Glutamatergic neuron (in vitro differentiated cells): ENCODE measurements at places on chromosomes 5 and 9.

DNA sequence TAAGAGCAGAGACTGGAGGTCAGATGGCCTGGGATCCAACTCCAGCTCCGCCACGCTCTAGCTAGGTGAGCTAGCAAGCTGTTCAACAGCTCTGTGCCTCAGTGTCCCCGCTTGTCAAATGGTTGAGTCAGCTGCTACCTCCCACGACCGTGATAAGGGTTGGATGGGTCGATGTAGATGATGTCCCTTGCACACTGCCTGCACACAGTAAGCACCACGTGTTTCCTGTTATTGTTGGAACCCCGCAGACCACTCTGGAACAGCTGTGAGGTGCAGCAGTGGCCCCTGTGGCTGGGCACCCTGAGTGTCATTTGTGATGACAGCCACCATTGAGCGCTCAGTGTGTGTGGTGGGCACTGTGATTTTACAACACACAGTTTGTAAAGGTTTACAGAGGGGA is 54.0 kb upstream of the CTSL start:
- no peak for DNase-seq

- no peak for DNase-seq
Observed at GRCh38 chr9:129183495-129184218, 5.6 kb upstream of the IER5L start.

DNA sequence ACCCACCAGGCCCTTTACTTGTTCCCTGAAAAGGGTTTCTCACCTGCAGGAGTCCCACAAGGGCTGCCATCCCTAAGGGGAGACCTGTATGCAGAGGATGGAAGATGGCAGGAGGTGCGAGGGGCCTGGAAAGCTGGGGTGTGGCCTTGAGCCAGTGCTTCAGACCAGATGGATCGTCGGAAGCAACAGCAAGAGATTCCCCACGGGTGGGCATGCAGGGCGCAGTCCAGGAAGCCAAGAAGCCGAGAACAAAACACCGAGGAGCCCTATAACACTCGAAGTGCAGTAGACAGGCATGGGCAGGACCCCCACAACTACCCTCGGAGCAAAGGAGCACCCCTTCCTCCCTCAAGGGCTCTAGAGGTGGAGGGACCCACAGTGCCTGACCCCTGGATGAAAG is 24.7 kb upstream of the FRRS1L start:
- no peak for DNase-seq

GRCh38 chr9:88280816-88281382 is 107.3 kb upstream of the SPIN1 start:
- DNase-seq = no peak

- no peak for DNase-seq
Observed at GRCh38 chr5:148542812-148543211, 111.5 kb downstream of the HTR4 start.

DNA sequence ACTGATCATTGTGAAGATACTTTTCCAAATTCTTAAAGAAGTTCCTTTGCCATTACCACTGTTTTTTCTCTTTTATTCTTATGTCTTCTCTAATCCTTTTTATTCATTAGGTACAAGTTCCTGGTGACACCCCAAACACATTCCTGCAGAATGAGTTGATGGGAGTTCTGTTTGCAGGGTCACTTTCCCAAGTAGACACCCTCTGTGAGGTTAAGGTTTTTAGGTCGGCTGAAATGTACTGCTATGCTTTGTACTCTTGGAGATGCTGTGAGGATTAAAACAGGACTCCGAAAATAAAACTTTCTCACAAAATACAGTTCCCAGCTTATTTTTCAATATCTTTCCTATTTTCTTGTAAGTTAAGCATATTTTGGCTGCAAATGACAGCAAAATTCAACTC is 143.3 kb upstream of the TLE4 start:
- DNase-seq = no peak

GRCh38 chr9:133782157-133783130 is 44.3 kb upstream of the SARDH start:
- peak; percentile 88 for DNase-seq

- DNase-seq = no peak
Observed at GRCh38 chr9:27347889-27348288, 50.9 kb upstream of the EQTN start.

DNA sequence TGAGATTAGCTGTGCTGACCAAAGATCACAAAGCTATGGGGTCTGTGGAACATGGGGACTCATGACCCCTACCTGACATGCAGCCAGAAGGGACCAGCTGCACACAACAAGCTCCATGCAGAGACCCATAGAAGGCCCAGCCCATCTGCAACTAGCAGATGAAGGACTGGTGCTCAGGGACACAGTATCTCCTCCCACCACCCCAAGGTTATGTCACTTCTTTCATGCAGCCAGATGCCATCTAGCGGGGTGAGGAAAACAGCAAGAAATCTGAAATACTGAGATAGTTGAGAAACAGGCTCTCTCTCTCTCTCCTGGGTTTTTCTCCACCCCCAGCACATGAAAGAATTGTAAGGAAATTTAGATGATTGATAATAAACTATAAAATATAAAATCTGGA is 161.3 kb upstream of the DAPK1 start:
- DNase-seq = peak; percentile 28

DNA sequence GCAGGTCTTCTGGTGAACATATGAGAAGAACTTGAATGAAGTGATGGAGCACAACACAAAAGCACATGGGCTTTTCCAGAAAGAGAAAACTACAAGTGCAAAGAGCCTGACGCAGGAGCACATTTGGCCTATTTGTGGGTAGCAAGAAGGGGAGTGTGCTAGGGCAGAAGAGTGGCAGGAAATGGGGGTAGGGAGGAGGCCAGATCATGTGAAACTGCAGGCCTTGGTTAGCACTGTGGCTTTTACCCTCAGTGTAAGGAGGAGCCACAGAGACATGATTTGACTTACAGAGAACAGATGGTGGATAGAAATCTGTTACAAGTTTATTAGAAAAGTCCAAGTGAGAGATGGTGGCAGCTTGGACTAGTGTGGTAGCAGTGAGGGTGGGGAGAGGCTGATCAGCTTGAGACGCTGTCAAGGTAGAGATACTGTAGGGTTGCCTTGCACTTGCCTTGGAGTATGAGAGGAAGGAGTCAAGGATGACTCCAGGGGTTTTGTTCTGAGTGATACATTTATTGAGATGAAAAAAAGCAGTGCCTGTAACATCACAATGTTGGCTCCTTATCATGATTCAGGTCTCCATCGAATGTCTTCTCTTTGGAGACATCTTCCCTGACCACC is 126.7 kb downstream of the PPP2R2B start:
- no peak for DNase-seq

GRCh38 chr5:34970552-34970951 is 41.2 kb downstream of the DNAJC21 start:
- no peak for DNase-seq

- no peak for DNase-seq
Observed at GRCh38 chr5:55021410-55021809, 2.6 kb upstream of the GZMK start.

DNA sequence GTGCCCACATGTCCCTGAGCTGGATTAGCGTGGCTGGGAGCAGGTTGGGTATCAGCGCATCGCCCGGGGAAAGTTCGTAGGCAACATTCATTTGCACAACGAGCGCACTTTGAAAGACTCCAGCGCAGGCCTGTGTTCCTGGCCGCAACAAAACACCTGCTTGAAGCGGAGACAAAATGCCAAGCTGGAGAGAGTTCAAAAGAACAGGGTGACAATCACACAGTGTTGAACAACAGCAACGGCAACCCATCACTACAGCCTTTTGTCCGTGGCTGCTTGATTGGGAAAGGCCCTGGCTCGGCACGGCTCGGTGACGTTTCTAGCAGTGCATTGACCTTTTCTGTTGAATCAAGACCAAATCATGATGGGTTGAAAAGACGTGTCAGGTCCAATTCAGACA is 336.3 kb downstream of the IRX1 start:
- DNase-seq = no peak

- DNase-seq = no peak
Observed at GRCh38 chr5:34957321-34957720, 28.0 kb downstream of the DNAJC21 start.

GRCh38 chr5:125338440-125339174 is 592.2 kb upstream of the ZNF608 start:
- no peak for DNase-seq

- no peak for DNase-seq
Observed at GRCh38 chr5:5295351-5295750, 127.1 kb upstream of the ICE1 start.

DNA sequence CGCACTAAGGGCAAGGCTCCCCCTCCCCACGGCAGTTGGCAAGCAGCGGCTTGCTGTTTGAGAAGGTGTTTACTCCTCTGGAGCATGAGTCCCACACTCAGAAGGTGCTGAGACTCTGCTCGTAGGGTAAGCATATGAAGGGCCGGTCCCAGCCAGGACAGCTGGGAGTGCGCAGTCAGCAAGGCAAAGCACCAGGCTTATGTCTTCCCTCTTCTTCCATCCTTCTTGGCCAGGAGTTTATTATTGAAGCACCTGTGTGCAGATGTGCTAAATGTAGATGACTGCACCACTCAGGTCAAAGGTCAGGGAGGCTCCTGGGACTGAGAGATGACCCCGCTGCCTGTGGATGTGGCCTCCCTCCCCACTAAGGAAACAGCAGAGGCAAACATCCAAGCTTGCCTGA is 27.0 kb upstream of the CDKN2AIPNL start:
- no peak for DNase-seq
